Ovary (tissue), 10 donors: ENCODE measurements at places on chromosomes 5 and 9. TPM values are rescaled to one million over a fixed set of nuclear protein-coding genes. Genes with fewer than 3 reads are reported as not detected.

DNA sequence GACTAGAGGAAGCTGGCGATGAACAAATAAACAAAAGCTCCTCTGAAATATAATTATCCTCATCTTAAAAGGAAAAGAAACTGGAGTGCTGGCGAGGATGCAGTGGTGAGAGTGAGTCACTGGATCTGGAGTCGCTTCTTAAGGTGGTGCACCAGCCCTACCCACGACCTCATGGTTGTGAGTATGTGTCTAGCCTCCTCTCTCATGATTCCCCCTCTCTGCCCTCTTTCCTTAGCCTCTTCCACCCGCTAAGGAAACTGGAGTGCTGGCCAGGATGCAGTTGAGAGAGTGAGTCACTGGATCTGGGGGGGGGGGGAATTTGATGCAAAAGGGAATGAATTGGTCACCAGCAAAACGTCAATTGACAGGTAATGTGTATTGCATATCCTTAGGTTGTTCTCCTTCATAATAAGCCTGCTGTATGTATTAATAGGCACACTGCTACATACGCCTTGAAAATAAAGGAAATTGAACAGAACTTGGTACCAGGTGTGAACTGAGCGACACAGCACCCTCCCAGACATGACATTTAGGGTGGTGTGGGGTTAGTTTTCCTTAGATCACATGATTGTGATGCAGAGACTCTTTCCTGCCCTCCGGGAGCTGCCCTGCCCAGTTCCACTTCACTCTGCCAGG, 36.3 kb upstream of the EBF1 start:
- DNase-seq = no peak

- no peak for DNase-seq
Observed at GRCh38 chr9:92455217-92455616, 27.1 kb downstream of the ASPN start.

Gene LHFPL2
- polyA plus RNA-seq = 41.5 TPM

DNA sequence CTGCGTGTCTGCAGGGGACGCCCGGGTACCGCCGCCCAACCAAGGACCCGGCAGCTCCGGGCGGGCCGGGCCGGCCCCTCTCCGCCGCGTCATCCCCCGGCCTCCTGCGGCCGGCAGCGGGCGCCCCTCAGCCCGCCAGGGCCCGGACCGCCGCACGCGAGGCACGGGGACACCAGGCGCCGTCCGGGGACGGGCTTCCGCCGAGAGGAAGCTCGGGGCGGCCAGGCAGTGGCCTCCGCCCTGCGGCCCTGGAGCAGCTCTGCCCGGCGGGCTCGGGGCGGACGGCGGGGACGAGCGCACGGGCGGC, 373 bp downstream of the FBXW5 start:
- no peak for DNase-seq

DNA sequence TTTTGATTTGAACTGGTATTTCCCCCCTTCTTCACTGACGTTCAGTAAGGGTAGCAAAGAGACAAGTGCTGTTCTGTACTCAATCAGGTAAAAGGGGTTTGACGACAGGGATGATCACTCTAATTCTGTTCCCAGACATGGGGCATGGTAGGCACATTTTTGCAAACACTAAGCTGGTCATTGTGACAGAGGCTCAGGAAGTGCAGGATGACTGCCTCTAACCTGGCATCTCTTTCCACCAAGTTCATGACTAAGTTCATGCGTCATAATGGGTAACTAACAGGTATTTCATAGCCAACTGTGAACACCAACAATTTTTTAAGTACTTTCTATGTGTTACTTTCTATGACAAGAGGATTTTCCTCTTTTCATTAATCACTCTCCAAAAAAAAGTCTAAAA, 166.5 kb downstream of the MAPKAP1 start:
- no peak for DNase-seq

DNA sequence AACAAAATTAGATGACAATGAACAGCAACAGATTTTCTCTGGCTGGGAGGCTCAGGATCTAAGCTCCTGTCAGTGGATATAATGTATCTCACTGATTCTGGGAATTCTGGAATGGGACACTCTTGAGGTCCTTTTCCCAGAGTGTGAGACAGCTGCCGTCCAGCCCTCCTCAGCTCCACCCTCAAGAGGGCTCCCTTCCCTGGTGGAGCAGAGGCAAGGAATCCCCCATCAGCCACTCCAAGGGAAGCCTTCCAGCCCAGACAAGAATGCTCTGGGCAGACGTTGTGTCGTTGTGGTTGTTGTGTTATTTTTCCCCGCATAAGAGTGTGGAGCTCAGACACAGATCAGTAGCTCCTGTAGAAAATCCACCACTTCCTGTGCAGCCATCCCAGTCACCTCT, 47.7 kb upstream of the ATP10B start:
- no peak for DNase-seq

DNA sequence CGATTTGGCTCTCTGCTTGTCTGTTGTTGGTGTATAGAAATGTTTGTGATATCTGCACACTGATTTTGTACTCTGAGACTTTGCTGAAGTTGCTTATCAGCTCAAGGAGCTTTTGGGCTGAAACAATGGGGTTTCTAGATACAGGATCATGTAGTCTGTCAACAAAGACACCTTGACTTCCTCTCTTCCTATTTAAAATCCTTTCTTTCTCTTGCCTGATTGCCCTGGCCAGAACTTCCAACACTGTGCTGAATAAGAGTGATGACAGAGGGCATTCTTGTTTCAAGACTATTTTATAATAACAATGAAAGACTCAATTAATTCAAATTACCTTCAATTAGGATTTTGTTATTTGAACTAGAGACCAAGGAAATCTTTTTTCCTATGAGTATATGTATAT, 692.5 kb downstream of the PRR16 start:
- no peak for DNase-seq

Gene STPG3
- not detected for polyA plus RNA-seq

DNA sequence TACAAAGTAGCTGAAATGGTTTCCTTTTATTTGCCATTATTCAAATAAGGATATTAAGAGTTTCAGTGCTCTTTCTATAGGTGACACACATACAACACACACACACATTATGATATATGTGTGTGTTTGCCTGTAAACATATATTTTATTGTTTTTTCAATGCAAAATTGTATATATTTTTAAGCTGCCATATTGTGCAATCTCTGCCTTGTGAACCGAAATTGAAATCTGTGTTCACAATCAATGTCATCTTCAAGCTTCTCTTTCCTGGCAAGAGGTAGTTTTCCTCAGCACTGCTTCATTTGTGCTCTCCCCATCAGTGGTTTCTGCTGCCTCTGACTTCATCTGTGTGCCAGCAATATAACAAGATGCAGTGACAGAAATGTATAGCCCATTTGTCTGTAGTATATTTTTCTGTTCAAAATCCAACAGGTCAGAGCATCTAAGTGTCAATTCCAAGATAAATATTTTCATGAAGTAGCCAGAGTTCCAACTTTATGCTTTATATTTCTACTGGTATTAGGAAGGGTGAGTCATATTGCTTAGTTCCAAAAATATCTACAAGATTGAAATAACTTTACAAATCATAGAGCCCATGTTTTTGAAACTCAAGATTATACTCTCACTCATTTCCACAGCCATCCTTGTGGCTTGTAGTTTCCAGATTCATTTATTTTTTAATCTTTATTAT, 1704.8 kb upstream of the CDH9 start:
- DNase-seq = no peak

DNA sequence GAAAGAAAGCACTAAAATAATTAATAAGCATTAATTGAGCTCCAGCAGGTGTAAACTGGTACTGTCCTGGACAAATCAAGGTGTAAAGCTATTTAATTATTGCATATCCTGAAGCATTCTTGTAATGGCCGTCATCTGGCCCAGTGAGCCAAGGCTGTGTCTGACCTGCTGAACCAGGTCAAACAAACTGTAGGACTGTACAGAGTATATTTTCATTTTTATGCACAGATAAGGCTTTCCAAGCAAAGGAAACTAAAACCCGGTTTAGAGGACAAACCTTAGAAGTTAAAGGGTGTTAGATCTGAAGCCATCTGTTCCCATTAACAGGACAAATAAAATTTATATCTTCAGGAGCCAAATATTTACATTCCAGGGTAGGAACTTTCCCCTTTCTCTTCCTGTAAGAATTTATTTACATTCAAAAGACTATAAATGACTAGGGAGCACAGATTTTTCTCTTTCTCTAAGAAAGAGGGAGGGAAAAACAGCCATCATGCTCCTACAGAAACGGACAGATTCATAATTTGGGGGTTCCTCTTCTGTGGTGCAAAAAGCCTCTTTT, 69.8 kb downstream of the ESM1 start:
- DNase-seq = no peak

Gene KIAA0825
- 1.5 TPM for polyA plus RNA-seq

- no peak for DNase-seq
Observed at GRCh38 chr5:17511775-17512325, 6.3 kb upstream of the TAF11L3 start.

DNA sequence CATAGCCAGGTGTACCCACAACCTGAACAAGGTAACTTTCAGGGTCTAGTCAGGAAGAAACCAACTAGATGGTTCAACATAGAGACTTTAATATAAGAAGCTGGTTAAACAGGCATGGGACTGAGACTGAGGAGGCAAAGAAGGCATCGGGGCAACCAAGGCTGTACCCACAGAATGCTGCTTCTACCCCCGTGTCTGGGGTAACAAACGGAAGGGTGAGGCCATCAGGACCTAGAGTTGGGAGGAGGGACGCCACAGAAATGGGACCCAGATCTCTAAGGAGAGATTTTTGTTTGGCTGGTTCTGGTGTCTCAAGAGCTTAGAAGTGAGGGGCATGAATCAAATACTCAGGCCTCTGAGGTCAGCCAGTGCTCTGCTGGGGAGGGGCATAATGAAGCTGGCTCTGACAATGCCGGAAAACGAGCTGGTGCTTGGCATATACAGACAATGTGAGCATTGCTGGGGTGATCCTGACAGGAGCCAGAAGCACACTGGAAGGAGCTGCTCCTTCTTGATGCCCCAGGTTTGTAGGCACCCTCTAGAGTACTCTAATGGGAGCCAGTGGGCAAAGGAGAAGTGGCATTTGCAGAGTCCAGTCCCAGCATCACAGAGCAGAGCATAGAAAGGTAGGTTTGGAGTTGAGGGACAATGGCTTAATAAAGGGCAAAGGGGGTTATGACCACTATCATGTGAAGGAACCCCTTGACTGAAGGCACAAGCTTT, 3.7 kb downstream of the MLANA start:
- DNase-seq = no peak
